Tongue (tissue), 3 donors: ENCODE measurements at places on chromosomes 12 and 14. TPM values are rescaled to one million over a fixed set of nuclear protein-coding genes. Genes with fewer than 3 reads are reported as not detected.

The AKAP6 gene
- total RNA-seq = 230 TPM

The LHX5 gene
- total RNA-seq = not detected

The CLEC6A gene
- not detected for total RNA-seq

The CCDC175 gene
- total RNA-seq = not detected

The IL26 gene
- total RNA-seq = not detected

The CD4 gene
- 3.7 TPM for total RNA-seq

The ANKRD33 gene
- not detected for total RNA-seq
